ENCODE measurements at places on chromosomes 1 and 21.

- no peak for DNase-seq
These were observed 18.6 kb downstream of the AK2 start for GRCh38 chr1:33018112-33018511.

GRCh38 chr21:41167348-41168342 lies at the start of gene BACE2:
Gene BACE2 (plus strand): TSS chr21:41168160. CDS start chr21:41168264, 104 bp downstream.
- DNase-seq = peak; percentile 91

GRCh38 chr21:16280686-16281091 lies 550.9 kb downstream of the USP25 start:
- DNase-seq = no peak

DNA sequence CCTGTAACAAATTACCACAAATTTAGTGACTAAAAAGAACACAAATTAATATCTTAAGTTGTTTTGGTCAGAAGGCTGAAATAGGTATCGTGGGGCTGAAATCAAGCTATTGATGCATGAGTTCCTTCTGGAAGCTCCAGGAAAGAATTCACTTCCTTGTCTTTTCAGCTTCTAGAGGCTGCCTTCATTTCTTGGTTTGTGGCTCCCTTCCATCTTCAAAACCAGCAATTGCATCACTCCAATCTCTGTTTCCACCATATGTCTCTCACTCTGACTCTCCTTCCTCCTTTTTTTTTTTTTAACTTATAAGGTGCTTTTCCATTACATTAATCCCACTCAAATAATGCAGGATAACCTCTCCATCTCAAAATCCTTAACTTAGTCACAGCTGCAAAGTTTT lies 78.4 kb downstream of the OLFM3 start:
- DNase-seq = no peak

DNA sequence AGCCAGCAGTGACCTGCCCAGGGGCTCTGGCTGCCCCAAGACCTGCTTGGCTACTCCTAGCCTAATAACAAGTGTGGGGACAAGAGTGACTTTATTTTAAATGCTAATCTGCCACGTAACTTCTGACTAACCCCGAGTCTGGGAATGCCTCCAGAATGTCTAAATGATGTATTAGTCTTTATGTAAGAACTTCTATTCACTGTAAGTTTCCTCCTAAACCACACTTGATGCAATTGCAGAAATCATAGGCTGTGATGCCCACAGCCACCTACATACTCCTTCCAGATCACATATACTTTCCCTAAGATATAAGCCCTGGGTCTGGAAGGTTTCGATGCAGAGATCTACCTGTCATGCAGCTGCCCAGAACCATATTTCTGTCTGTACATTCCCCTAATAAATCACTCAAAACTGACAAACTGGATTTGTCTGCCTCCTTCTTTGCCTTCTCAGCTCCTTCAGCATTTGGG lies 5.9 kb upstream of the VPS45 start:
- no peak for DNase-seq

DNA sequence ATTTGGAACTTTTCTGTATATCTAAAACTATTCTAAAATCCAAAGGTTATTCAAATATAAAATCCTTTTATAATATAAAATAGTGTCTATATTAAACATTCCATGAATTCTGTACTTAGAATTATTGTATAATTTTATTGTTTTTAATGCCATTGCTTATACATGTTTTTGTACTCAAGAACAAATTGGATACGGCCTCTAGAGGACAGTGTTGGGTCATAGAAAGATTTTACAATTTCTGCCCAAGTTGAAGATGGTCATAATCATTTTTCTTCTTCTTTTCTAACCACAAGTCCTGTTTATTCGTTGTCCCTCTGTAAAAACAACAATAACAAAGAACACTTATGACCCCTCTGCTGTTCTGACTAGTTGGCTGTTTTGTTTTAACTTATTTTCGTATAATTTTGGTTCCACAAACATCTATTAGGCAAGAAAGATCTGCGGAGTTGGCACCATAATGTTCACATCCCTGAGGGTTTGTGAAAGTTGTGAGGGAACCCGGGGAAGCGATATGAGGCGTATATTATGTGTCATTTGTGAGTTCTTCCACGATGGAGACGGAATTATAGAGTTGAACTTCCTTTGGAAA lies 75.7 kb upstream of the KIF26B start:
- no peak for DNase-seq

DNA sequence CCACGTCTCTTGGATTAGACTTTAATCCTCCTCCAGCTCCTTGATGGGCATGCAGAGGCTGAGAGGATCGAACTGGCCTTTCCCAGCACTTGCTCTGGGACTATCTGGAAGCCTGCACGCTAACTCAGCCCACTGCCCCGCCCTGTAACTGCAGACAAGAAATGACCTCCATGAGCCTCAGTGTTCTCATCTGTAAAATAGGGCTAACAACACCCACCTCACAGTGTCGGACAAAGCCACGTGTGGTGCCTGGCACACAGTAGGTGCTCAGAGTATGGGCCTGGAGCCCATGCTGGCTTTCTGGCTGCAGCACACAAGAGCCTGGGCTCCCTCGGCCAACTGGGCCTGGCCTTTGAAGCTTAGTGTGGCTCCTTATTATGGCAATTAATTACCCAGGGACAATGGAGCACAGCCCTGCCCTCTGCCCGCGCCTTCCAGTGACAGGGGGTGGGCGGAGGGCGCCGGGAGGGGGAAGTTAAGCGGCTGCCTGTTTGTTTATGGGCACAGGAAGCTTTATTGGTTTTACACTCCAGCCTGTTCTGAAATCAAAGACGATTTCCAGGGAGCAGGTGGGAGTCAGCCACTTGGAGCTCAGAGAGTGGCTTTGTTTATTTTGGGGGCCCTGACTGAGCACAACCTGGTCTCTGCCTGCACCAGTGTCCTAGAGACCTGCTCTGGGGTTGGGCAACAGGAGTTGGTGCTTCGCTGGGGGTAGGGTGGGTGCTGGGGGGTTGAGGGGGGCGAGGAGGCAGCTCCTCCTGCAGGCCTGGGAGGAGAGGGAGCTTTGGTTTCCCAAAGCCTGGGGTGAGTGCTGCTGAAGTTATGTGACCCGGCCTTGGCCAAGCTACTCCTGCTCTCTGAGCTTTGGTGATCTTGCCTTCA lies 31.0 kb downstream of the PAX7 start:
- no peak for DNase-seq

GRCh38 chr1:172895761-172896160 lies 155.0 kb downstream of the TNFSF18 start:
- DNase-seq = no peak

GRCh38 chr1:53214376-53214940 lies 6.0 kb downstream of the CZIB start:
- DNase-seq = no peak

DNA sequence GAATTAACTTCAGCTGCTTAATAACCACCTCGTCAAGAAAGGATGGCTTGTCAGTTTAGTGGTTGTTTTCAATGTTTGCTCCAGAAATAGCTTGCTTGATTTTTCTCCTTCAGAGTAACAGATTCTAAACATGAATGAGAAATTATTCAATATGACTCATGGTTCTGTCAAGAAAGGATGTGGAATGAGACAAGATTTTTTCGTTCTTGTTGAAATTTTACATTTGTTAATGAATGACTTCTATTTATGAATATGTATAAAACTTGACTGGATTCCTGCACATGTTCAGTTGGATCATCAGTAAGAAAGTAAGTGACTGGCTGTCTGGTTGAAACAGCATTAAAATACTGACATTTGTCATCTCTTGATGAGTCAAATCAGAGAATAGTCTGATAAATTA lies 38.3 kb downstream of the IFI44 start:
- DNase-seq = no peak

DNA sequence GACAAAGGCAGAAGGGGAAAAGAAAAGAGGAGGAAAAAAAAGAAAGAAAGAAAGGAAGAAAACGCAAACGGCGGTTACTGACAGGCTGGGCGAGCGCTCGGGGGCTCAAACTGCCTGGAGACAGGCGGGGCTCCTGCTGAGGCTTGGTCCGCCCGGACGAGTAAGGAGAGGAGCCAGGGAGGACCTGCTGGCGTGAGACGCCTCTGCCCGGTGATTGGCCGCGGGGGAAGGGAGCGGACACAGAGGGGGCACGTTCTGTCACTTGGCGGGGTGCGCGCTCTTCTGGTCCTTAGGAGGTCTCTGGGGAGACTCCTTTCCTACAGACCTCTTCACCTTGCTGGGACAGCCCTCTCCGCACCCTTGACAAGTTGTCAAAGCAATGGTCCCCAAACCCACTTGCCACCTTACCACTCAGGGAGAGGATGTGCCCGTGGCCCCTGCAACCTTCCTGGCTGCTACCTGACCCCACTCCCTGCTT lies 791 bp upstream of the PIK3R3 start:
- DNase-seq = no peak

DNA sequence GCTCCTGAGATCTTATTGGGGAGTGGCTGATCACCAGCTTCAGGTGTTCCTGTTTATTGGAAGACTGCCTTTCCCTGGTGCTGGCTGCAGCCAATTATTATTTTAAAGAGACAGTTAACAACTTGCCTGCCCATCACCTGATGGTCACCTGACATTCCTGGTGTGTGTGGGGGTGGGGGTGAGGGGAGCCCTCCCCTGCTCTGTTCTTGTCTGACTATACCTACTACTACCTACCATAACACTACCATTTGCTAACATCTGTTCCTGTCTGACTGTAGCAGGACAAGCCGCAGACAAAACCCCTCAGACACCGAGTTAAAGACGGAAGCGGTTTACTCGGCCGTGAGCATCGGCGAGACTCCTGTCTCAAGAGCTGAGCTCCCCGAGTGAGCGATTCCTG lies 54.9 kb upstream of the NBPF3 start:
- no peak for DNase-seq

- no peak for DNase-seq
These were observed 7.3 kb downstream of the CD244 start for GRCh38 chr1:160855181-160855981.

- DNase-seq = no peak
These were observed 218.3 kb upstream of the HOOK1 start for GRCh38 chr1:59596432-59596831.

DNA sequence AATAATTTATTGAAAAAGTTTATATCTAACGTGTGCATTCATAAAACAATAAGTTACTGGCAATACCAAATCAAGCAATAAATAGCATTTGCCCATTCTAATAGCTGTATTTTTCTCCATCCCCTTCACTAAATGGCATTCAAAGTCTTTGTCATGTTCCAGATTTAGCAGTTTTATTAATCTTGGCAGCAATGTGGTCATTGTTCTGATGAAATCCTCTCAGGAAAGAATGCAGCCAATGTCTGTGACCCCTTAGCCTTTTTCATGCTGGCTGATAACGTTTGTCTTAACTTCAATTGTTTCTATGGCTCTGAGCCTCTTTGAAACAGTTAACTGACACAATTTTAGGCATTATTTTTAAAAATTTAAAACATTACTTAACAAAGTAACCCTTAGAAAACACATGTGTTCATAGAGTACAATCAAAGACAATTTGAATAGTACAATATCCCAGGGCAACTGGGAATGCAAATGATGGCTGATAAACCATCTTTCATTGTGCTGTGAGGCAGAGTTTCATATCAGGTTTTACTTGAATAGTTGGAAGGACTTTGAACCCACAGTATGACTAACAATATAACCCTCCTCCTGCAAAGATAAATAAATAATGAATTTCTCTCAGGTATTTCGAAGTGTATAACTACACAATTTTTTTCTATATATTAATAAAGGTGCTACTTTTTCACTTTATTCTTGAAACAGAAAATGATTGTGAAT lies 217.5 kb downstream of the LRRIQ3 start:
- no peak for DNase-seq

- DNase-seq = peak; percentile 77
These were observed 18.0 kb downstream of the KIAA2013 start for GRCh38 chr1:11908095-11908675.

DNA sequence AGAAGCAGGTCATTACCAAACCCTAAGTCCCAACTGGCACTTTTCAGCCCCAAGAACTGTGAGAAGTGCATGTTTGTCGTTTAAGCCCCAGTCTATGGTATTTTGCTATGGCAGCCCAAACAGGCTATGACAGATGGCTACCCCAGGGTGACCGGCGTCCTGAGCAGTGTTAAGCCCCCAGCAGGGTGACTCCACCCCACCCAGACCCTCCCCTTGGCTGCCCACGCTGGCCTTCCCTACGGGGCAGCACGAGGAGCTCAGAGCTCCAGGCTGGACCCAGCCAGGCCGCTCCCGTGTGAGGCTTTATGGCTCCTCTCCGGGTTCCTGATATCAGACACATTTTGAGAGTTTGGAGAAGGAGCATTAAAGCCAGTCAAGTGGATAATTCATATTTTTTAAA lies 684.0 kb downstream of the PTPRU start:
- DNase-seq = no peak

DNA sequence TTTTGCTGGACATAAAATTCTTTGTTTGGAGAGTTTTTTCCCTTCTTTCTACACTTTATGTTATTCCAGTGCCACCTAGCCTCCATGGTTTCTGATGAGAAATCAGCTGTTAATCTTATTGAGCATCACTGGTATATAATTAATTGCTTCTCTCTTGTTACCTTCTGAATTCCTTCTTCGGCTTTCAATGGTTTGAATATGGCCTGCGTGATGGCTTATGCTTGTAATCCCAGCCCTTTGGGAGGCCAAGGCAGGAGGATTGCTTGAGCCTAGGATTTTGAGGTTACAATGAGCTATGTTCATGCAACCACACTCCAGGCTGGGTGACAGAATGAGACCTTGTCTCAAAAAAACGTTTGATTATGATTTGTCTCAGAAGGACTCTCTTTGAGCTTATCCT lies 13.0 kb upstream of the CNIH4 start:
- DNase-seq = no peak

DNA sequence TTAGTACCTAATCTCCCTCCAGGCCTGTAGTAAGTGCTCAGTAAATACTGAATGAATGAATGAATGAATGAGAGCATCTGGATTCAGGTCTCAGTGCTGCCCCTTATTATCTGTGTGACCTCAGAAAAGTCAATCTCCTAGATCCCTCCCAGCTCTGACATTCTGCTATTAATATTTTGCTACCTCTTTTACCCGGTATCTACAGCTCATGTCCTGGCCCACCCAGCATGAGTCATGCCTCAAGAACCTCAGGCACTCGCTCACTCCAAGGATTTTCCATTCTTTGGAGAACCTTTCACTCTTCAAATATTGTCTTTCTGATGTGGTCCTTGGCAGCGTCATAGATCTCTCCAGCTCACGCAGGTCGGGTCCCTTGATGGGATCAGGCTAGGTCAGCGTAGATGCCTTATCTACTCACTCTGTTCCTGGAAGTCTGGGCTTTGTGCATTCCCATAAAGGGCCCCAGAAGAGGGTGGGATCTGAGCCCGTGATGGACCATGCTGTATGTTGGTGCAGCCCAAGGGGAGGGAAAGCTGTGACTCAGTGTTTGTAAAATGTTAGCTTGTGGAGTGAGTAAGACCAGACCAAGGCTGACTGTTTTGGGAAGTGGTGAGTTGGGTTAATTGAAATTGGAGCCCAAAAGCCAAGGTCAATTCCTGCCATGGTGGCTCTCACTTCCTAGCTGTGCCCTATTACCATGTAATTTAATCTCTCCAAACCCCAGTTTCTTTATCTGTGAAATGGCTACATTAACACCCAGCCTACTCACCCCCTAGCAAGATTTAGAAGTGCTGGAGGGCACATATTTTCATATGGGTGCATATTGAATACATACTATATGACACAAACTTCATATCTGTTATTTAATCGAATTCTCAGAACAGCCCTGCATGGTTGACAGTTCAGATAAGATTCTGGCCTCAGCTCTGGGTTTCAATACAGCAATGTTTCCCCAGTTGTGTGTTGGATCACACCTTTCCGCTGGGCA lies 214.1 kb upstream of the USP24 start:
- no peak for DNase-seq
